ENCODE measurements at places on chromosomes 3 and 15.

GRCh38 chr3:102206511-102207031, 228.2 kb upstream of the ZPLD1 start:
- no peak for DNase-seq

DNA sequence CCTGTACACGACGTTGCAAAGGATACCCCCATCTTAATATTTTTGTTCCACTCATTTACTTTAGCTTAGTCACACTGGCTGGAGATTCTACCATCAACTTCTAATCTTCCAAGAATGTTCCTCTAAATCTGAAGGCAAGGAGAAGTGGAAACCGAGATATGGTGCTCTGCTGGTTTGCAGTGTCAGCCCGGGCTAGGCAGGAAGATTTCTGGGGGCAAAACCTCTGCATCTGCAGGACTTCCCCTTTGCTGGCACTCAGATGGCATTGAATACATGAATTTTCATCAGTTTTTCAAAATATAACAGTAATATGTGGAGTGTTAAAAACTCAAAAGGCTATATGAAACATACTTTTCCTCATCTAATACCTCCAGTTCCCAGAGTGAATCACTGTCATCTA, 240.4 kb downstream of the RPLP1 start:
- no peak for DNase-seq

DNA sequence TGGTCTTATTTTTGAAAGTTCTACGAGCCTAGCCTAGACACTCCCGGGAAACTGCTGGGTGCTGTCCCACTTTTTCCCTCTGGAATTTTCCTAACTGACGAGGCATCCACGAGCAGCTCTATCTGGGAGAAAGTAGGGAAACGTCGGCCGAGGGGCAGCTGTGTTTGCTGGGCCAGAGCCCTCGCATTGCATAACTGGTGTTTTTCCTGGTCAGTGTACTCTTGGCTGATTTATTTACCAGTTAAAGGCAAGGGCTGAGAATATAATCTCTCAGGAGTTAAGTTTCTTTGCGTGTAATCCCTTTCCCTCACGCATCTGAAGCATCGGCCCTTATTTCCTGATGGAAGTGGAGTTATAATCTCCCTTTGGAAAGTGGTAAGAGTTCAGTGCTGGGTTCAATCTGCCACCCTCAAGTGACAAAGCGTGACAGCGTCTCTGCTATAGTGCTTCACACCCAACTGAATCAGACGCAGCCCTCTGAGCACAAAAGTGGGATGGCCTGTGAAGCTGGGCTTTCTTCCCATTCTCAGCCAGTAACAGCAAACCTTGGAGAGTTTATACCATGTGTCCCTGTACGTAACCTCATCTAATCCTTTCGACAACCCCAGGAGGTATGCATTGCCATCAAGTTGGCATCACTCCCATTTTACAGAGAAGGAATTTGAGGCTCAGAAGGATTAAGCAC, 311.5 kb downstream of the RORA start:
- DNase-seq = no peak

GRCh38 chr15:95626501-95627361, 703.8 kb upstream of the NR2F2 start:
- no peak for DNase-seq

DNA sequence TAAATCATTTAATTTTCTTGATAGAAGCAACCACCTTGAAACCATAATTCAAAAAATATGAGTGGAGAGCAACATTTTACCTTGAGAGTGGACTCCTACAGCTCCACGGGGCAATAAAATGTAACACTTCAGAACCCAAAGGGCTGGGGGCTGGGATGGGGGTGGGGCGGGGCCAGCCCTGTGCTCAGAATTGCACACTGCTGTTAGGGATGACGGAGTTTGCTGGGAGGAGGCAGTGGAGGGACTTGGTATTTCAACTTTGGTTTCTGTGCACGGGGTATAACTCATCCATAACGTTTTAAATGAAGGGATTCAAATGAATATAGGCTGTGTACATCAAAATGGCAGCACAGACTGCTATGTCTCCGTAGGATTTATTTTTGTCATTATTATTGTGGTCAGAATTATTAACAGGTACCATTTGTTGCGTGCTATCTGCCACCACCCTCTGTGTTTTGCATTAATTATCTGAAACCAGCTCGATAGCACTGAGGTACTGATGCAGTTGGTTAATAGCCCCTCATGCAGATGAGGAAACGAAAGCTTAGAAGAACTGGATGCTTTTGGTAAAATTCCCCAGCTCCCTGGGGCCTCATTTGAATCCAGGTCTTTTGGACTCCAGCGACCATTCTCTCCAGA, 29.4 kb upstream of the WNT5A start:
- DNase-seq = no peak

- no peak for DNase-seq
These were observed 4.8 kb upstream of the RBP2 start for GRCh38 chr3:139481116-139481515.

DNA sequence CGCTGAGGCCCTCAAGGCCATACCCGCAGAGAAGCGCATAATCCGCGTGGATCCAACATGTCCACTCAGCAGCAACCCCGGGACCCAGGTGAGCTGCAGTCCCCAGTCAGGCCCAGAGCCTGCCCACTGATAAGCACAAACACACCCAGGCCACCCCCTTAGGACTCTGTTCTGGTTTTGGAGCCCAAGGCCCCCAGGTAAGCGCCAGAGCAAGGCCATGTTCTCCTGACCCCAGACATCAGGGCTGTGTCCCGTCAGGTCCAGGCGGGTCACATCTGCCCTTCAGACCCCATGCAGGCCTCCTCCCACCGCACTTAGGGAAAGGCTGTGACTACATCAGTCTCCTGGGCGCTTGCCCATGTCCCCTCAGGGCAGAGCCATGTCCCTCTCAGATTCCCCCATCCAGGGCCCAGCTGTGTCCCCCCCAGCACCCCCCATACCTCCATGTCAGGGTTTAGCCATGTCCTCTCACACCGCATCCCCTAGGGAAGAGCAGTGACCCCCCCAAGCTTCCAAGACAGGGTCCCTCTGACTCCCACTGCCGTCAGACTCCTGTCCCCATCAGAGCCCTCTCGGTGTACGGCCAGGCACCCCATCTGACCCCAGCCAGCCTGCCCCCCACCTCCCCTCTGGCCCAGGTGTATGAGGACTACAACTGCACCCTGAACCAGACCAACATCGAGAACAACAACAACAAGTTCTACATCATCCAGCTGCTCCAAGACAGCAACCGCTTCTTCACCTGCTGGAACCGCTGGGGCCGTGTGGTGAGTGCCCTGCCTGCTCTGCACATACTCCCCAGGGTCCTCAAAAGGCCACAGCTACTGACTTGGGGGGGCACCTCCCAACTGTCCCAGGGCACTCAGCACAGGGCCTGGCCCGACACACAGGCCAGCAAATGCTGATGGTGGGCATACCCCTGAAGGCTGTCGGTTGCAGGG, 1.6 kb downstream of the PARP3 start:
- DNase-seq = no peak

DNA sequence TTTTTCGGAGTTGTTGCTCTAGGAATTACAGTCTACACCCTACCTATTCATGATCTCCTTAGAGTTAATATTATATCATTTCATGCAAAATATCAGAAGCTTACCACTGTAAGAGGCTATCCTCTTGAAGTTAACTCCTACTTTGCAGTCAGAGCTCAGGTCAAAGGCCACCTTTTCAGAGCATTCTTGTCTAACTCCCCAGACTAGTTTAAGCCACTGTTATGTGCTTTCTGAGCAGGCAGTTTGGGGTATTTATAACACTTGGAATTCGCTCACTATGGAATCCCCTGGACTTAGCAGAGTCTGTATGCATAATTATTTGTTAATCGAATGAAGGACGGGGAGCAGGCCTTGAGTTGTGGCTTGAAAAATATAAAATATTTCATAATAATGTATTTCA, 21.7 kb downstream of the MED12L start:
- no peak for DNase-seq
